ENCODE measurements at places on chromosomes 5 and 9.

- DNase-seq = no peak
These were observed 277.0 kb downstream of the DIRAS2 start for GRCh38 chr9:90365666-90366065.

DNA sequence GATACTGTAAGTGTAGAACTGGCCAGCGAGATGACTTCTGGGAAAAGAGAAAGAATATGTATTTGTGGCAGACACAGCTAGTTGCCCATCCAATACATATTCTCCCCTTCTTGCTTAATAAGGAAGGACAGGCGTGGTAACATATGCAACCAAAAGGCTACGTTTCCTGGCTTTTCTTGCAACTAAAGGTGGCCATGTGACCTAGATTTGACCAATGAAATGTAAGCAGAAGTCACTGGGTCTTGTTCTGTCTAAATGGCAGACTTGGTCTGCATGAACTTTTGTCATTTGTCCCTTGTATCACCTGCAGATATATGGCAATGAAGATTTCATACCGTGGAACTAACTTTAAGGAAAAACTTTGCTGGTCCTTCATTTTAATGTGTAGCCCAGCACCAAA lies 183.8 kb downstream of the CDH12 start:
- DNase-seq = no peak

- no peak for DNase-seq
These were observed 266.8 kb downstream of the AOPEP start for GRCh38 chr9:94993160-94993820.

DNA sequence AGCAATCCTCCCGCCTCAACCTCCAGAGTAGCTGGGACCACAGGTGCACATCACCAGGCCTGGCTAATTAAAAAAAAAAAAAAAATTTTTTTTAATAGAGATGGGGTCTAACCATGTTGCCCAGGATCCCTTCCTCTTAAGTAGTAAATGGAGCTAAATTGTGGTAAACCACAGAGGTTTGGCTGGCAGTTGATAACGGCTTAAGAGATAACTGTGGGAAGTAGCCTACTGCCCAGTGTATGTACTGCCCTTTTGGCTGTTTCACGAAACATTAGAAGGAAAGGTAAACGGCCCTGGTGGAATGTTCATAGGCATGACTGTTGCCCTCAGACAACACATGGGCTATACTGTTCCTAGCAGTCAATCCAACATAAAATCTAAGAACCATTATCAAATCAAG lies 44.4 kb downstream of the HMGCR start:
- no peak for DNase-seq

DNA sequence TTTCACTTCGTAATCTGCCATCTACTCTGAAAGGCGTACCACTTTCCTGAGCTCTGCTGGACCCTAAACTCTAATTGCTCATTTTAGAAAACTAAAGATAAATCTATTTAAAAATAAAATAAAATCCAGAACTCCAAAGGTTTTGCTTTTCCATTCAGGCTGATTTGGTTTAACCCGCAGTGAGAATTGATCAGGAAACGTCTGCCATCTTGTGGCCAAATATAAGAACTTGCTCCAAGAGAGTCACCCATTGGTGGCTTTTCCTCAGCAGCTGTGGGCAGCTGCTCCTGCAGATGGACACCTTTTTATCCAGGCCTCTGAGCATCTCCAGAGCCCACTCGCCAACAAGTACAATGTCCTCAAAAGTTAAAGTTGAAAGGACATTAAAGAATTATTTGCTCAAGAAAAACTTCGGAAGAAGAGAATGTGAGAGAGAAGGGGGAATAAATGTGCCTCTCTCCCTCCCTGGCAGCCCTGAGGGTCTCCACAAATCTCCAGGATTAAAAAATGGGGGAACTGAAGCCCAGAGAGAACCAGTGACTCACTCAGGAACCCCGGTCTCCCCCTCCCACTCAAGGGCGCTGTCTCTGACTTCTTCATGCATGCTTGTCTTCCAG lies 4.1 kb downstream of the SAXO1 start:
- DNase-seq = no peak

DNA sequence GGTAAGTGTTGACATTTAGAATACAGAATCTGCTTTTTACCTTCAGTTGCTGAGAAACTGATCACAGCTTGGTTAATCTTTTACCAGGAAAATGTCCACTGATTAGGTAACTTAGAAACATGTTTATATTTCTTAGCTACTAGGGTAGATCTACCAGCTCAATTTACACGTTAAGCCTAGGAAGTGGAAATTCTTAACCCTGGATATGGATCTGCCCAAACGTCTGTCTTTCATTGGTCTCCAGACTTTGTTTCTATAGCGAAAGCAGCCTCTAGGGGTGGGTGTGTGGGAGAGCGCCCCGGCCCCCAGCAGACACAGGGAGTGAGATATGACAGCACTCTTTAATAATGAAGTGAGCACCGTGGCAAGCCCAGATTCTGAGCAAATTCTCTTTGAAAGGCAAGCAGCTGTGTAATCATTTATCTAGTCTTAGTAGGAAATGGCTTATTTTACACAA lies 141.6 kb upstream of the ZNF608 start:
- no peak for DNase-seq

DNA sequence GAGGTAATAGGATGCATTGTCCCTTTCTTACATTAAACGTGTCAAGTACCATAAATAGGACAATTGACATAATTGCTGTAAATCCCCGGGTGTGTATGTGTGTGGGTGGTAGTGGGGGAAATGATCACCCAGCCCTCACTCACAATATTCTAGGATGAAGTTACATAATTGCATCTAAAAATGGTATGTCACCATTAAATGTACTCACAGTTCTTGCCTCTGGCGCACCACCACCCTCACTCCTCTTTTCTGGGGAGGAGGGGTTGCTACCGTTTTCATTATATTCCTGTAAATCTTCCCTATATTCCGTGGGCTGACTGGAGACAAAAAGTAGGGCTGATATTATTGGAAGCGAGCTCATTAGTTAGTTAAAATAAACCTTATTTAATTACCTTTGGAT lies 563.8 kb downstream of the TLR4 start:
- DNase-seq = no peak

DNA sequence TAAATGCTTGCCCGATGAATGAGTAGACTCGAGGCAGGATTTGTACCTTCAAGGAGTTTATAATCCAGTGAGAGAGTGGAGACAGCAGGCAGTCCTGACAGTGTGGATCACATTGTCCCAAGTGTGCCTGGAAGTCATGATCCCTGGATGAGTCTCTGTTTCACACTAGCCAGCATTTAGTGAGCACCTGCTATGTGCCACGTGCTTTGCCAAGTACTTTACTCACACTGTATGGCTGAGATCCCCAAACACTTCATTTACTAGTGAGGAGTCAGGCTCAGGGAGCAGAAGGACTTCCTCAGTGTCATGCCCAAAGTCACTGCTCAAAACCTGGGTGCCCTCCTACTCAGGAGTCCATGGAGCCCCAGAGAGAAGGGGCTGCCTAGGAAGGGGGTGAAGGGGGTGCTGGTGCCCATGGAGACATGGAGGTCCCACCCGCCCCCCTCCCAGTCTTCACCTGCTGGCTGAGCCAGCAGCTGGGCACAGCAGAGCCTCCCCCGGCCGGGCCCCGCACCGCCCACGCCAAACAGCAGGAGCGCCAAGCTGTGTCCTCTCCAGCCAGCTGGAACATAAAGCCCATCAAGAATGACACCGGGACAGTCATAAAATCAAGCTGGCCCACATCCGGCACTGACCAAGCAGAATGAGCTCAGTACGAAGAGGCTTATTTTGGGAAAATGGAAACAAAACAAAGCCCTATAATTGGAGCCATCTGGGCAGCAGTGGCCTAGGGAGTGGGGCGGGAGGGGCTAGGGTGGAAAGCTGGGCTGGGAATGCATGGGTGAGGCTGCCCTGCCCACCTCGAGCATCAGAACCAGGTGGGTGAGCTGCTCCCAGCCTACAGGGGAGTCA lies 10.6 kb downstream of the LAMC3 start:
- DNase-seq = no peak

DNA sequence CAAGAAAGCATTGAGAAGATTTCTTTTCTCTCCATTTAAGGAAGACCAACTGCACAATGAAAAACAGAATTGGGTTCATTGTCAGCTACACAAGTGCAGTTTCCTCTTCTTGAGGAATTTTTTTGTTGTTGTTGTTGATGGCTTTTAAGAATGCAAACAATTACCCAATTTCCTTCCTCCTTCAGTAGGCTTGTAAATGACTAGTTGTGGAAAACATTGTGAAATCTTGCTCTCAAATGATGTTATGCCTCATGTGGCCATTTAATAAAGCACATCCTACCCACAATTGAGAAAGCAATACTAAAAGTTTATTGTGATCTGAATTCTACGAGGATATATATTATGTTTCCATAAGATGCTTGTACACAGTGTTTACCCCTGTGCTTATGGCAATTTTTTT lies 171.6 kb downstream of the FAM174A start:
- DNase-seq = no peak

- DNase-seq = no peak
These were observed 24.9 kb downstream of the CDKN2A start for GRCh38 chr9:21969011-21969940.

DNA sequence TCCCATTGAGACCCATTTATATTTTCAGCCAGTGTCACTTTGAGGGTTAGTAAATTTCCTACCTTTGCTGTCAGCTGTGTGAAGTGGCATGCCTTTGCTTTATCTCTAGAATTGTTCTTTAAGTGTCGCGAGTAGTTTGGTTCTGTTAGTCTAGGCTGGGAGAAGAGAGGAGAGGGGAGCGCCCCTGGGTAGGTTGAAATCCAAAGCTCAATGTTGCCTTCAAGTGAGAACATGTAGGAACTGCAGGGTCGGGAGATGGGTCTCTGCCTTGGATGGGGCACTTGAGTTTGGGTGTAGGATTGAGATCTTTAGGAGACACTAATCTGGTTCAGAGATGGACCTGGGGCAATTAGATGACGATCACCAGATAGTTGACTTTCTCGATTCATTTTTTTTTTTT lies 46.3 kb downstream of the STC2 start:
- no peak for DNase-seq

DNA sequence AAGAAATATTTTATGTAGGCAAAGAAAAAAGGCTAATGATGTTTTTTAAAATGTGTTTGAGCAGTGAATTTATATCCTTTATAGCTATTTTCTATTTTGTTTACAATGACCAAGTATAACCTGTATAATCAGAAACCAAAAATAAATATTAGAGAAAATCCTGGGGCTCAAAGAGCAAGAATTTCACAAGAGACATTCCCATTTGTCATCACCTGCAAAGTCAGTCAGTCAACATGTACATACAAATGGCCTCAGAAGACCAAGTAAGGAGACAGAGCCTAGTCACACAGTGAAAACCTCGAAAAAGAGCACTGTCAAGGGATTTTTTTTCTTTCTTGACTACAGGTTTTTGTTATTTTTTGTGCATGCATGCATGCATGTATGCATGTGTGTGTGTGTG lies 231.4 kb downstream of the GLIS3 start:
- DNase-seq = no peak

DNA sequence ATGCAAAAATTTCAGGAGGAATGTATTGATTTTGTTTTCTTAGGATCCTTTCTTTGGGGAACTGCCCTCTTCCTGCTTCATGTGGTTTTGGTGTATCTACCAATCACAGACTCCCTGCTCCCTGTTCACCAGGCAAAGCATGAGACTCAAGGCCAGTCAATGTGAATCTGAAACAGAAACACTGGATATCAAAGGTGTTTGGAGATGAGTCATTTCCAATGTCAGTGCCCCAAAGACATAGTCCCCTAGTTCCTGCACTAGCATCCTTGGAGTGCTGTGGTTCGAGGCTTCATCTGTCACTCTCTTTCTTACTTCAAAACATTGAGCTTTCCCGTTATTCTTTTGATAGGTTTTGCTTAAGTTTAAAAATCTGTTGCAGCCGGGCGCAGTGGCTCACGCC lies 8.1 kb downstream of the PPP3R2 start:
- DNase-seq = no peak

DNA sequence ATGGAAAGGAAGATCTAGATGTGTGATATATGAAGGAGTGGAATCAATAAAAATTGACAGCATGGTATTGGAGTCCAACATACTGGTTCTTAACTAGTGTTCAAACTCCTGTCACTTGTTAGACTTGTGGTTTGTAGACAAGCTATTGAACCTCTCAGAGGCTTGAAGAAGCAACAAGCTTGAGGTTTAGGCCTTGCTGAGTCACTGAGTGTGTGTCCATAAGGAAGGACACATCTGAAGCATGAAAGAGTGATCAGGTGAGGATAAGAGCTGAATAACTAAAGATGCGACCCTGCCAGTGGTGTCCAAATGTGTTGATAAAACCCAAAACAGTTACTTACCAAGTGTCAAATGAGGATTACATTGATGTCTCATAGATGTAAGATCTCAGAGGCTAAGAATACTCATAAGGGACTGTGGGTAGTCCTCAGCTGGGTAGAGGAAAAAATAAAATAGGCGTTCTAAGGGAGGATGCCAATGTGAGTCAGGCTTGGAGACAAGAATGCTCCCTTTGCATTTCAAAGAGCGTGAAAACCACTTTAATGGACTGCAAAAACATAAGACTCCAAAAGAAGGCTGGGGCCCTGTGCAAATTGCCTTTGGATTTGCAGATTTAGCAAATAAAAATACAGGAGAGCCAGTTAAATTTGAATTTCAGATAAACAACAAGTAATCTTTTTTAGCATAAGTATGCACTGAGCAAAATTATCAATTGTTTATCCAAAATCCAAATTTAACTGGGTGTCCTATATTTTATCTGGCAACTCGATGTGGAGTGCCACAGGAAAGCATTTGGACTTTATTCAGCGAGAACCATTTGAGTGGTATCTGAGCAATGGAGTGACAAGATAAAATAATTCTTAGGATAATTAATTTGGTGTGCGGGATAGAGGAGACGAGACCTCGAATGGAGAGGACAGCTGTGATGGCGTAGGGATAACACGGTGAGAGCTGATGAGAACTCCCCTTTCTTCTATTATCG lies 757.3 kb upstream of the WWC1 start:
- DNase-seq = no peak

- no peak for DNase-seq
These were observed 990.5 kb downstream of the TLE1 start for GRCh38 chr9:80698725-80699410.

DNA sequence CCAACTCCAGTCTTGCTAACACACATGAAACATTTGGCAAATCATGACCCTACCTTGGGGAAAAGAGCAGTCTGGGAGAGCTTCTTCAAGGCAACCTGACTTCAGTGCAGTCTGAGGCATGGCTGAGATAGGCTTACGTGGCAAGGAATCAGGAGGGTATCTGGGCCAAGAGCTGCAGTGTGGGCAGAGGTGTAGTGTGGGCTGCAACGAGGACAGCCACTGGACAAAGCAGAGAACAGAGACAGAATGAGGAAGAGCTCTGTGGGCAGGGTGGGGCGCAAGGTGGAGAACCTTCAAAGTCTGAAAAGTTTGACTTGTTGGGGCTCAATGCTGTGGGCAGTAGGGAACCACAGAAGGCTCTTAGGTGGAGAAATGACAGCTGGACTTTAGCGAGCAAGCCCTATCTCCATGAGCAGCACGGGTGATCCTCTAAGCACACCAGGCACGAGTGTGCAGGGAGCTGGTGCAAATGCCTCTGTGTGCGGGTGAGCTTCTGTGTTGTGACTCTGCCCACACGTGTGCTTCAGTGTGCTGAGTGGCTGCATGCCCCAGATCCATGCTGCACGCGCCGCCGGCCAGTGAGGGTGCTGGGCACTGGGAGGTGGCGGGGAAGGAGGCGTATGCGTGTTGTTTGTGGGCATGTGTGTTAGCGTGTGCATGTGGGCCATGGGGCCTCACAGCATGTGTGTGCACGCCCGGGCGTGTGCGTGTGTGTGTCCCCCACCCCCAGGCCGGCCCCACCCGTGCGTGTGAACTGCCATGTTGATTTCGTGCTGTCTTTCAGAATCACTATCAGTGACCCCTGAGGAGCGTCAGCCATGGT lies 23.3 kb downstream of the GOLGA2 start:
- no peak for DNase-seq

All from activated CD8-positive, alpha-beta memory T cell treated with anti-CD3 and anti-CD28 coated beads for 1 hour (primary cell).